Stimulated activated CD4-positive, alpha-beta T cell treated with anti-CD3 and anti-CD28 coated beads, Interleukin-4, amount 100 ng/mL, for 1 hour (primary cell): ENCODE measurements at places on chromosomes 12 and 14.

DNA sequence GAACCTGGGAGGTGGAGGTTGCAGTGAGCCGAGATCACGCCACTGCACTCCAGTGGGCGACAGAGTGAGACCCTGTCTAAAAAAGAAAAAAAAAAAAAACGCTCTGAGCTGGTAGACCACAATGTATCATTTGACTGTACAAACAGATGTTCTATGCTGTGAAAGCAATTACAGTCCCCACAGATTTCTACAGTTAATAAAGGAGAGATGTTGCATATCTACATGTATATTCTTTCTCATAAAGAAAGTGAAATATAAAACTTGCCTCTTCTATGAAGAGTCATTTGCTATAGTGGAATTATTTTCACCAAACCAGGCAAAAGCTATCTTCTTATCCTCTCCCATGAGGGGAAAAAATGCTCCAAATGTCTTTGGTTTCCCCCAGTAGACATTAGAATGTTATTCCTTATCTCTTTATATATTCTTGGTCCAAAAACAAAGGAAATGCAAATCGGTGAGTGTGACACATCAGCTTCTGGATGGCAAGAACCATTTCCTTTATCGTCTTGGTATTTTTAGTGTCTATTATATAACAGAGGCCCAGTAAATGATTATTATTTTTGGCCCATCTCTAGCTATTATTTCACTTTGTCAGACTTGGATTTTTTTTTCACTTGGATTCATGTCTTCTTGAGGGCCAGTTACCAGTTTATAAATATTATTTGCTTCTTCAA is 230.4 kb downstream of the SSPN start:
- no peak for DNase-seq

DNA sequence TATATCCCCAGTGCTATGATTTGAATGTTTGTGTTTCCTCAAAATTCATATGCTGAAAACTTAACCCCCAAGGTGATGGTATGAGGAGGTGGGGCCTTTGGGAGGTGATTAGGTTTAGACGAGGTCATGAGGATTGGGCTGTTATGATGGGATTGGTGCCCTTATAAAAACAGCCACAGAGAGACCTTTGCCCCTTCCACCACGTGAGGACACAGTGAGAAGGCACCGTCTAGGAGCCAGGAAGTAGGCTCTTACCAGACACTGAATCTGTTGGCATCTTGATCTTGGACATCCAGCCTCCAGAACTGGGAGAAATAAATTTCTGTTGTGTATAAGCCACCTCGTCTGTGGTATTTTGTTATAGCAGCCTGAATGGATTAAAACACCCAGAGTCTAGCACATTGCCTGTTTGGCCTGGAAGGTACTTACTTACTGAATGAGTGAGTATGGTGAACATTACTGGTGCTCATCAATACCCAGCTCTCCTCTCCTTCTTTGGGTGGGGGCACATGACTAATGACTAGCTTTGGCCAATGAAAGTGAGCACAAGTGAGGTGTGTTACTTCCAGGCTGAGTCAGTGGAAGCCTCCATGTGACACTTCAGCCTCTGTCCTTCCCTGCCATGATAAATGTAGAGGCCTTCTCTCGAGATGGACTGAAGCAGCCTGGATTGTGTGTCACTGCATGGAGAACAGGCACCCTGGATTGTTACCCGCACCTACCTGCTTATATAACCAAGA is 72.4 kb upstream of the CHST11 start:
- no peak for DNase-seq

DNA sequence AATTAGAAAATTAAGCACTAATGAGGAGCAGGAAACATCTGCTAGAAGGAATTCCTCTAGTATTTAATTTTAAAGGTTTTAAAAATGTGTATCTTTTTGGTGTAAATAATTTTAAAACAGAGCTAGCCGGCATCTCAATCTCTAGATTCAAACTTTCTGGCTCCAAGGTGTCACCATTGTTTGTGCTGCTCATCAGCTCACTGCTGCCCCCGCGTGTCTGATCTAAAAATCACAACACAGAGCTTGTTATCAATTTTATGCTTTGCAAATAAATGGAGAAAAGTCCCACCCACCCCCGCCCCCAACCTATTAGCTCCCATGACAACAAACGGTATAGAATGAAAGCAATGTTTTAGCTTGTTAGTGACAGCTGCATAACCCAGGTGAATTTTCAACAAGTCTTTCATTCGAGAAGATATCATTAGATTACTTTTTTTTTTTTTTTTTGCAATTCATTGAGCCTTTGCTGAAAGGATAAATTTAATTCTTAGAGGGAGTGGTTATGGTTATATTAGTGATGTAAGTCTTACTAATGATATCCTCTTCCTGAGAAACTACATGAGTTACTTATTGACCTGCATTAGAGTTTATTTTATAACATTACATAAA is 11.3 kb upstream of the ABHD12B start:
- peak; percentile 89 for DNase-seq

GRCh38 chr12:110807640-110808039 is 39.1 kb upstream of the CCDC63 start:
- DNase-seq: no peak

- no peak for DNase-seq
Observed at GRCh38 chr14:50758945-50759344, 72.0 kb downstream of the NIN start.

DNA sequence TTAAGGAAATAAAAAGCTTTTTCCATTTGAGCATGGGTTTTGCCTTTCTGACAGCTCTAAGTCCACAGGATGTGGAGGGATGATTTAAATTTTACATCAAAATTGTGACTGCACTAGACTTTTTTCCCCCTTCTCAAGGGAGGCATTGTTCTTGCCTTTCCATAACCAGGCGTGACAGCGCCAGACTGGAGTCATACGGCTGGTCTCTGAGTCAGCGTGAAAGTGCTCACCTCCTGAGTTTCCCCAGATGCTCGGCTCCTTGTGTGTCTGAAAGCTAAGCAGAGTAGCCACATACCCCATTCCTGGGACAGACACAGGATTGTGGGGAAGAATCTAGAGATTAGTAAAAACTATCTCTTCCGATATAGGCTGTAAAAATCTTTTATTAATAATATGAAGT is 43.1 kb downstream of the SOX5 start:
- no peak for DNase-seq

DNA sequence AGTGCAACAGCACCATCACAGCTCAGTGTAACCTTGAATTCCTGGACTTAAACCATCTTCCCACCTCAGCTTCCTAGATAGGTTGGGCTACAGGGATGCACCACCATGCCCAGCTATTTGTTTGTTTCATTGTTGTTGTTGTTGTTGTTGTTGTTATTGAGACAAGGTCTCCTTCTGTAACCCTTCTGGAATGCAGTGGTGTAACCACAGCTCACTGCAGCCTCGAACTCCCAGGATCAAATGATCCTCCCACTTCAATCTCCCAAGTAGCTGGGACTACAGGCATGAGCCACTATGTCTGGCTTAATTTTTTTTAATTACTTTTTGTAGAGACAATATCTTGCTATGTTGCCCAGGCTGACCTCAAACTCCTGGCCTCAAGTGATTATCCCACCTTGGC is 1.2 kb upstream of the NEMP1 start:
- no peak for DNase-seq

- no peak for DNase-seq
Observed at GRCh38 chr14:34792598-34792997, 78.2 kb upstream of the CFL2 start.

GRCh38 chr12:57368349-57369095 is 62.3 kb downstream of the R3HDM2 start:
- no peak for DNase-seq

- DNase-seq: no peak
Observed at GRCh38 chr12:107454109-107454830, 231.3 kb upstream of the PWP1 start.

DNA sequence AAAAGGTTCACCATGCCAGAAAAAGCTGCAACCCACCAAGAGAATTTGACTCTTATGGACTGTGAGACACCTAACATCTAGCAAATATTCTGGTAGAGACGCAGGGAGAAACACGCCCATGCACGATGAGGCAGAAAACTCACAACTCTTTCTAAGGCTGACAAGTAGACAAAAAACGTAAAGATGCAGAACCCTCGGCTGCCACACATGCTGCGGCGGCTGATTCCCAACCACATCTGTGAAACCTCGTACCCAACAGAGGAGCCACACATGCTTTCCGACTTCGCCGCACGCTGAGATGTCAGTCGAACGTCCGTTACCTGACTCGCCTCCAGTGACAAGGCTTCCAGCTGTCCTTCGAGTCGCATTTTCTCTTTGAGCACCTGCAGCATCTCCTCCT is 21.8 kb downstream of the GOLGA3 start:
- peak; percentile 29 for DNase-seq

GRCh38 chr12:108325018-108325358 is 14.1 kb downstream of the CMKLR1 start:
- DNase-seq: no peak

GRCh38 chr12:55142669-55143565 is 16.7 kb downstream of the OR9K2 start:
- DNase-seq: peak; percentile 23

GRCh38 chr12:77537663-77538062 is 293.0 kb upstream of the NAV3 start:
- DNase-seq: no peak

- no peak for DNase-seq
Observed at GRCh38 chr14:34223373-34224148, 238.5 kb downstream of the SPTSSA start.

GRCh38 chr14:101008631-101009336 is 105.3 kb upstream of the RTL1 start:
- DNase-seq: no peak

DNA sequence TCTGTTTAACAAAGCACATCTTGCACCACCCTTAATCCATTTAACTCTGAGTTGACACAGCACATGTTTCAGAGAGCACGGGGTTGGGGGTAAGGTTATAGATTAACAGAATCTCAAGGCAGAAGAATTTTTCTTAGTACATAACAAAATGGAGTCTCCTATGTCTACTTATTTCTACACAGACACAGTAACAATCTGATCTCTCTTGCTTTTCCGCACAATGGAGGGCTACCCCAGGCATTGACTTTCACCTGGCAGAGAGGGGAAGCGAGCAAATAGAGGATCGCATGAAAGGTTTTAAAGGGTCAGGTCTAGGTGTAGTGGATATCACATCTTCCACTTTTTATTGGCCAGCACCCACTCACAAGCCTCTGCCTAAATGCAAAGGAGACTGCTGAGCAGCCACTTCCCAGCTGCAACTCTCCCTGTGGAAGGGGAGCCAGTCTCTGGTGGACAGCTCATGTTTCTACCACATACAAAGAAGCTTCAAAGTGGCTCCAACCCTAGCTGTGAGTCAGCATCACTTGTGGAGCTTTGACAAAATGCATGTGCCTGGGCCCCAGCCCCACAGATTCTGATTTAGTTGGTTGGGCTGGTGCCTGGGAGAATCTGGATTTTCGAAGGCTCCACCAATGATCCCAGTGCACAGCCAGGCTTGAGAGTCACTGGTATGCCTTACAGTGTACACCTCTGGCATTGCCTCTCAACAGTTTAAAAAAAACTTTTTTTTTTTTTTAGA is 7.2 kb upstream of the FNTB start:
- DNase-seq: no peak

GRCh38 chr14:104681689-104682074 is 7.7 kb upstream of the INF2 start:
- DNase-seq: no peak

- no peak for DNase-seq
Observed at GRCh38 chr12:73301530-73301929, 1029.4 kb downstream of the TRHDE start.

GRCh38 chr12:122366685-122367475 is 55.6 kb downstream of the CLIP1 start:
- no peak for DNase-seq

DNA sequence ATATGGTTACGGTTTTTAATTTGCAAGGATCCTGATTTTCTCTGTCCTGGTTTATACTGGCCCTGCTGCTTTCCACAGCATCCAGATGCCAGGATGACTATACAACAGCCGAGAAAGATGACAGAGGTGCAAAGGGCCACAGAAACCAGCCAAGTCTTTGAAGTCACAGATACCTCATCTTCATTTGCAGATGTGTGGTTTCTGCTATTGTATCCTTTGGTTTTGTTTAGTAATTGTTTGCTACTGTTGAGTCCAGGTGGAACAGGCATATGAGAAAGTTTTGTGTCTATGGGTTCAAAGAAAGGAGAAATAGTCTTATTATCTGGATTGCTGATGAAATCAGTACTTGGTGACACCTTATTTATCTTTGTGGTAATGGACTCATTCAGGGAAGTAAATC is 17.3 kb upstream of the KLHL42 start:
- no peak for DNase-seq

- no peak for DNase-seq
Observed at GRCh38 chr14:74324931-74325361, 22.2 kb upstream of the ABCD4 start.

DNA sequence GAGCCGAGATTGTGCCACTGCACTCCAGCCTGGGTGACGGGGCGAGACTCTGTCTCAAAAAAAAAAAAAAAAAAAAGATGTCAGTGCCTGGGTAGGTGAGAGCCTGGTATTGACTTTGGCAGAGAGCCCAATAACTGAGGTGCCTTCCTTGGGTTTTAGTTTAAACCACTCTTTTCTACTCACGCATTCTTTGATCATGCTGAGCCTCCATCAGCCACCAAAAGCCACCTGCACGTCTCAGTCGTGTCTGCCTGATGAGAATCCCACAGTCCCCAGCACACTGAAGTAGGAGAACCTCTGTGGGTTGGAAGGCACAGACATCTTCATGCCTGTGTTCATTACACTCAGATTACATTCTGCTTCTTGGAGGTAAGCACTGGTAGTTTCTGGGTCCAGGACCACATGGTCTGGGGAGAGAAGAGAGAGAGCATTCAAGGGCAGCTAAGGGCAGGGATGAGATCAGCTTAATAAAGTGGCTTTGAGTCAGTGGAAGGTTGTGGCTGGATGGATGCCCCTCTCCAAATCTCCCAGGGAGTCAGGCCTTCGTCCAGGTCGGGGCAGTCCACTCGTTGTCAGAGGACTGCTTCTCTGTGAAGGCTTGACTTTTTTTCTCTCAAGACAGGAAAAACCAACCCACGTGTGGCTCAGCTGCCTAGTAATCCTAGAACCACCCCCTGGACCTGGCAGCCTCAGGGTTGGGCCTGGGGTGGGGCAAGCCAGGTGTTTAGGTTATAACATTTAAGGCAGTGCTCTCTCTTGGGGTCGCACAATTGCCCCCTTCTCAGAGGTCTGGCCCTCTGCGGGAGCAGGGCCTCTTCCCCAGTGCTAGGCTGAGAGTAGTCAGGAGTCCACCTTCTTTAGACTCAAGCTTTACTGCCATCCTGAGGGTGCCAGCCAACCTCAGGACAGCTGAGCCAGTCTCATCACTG is 32.6 kb upstream of the MAX start:
- DNase-seq: no peak

DNA sequence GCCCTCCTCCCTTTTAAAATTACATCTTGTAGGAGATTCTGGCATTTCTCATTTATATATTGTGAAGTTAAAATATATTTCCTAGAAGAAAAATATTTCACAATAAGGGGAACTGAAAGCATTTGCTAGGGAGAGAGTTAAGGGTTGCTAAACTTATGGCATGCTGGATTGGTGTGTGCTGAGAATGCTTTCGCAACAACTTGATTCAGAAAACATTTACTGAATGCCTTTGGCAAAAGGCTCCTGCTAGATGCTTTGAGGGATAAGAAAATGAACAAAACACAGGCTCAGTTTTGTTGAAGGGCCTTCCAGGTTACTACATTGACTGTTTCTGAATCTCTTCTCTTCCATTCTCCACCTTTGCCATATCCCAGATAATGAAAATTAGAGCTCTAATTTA is 67.5 kb downstream of the DIP2B start:
- no peak for DNase-seq

GRCh38 chr12:3122841-3123678 is 45.9 kb downstream of the TSPAN9 start:
- no peak for DNase-seq
